ENCODE measurements at places on chromosomes 7 and 10.

GRCh38 chr10:105585753-105586152, 944.7 kb downstream of the SORCS3 start:
- no peak for DNase-seq

DNA sequence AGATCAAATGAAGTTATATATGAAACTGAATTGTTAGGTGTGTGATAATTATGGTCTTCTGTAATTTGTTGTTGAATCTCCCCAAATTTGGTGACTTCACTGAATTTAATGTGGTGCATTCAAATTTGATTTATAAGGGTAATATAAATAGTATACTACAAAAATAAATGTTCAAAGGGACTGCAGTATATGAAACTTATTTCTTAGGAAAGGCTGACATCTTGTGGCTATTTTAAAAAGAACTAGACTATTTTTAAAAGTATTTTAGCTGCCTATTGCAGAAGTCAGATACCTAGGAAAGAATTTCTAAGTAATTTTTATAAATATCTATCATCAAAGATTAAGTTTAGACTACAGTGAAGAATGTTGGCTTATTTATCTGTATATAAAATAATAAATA, 36.6 kb downstream of the ATRNL1 start:
- no peak for DNase-seq

DNA sequence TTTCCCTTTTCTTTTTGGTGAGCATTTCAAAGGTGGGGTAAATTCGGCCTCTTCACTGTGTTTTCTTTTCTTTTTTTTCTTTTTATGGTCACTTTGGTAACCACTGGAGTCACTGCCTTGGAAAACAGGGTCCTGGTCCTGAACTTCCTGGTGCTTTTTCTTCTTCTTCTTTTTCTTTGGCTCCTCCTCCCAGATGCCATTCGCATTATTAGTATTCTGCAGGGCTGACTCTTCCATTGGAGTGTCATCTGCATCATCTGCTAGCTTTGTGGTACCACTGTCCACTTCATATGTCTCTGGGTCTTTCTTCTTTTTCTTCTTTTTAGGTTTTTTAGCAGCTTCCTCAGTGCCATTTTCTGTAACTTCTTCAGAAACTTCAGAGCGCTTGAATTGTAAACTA, 10.5 kb downstream of the POLR1F start:
- no peak for DNase-seq

DNA sequence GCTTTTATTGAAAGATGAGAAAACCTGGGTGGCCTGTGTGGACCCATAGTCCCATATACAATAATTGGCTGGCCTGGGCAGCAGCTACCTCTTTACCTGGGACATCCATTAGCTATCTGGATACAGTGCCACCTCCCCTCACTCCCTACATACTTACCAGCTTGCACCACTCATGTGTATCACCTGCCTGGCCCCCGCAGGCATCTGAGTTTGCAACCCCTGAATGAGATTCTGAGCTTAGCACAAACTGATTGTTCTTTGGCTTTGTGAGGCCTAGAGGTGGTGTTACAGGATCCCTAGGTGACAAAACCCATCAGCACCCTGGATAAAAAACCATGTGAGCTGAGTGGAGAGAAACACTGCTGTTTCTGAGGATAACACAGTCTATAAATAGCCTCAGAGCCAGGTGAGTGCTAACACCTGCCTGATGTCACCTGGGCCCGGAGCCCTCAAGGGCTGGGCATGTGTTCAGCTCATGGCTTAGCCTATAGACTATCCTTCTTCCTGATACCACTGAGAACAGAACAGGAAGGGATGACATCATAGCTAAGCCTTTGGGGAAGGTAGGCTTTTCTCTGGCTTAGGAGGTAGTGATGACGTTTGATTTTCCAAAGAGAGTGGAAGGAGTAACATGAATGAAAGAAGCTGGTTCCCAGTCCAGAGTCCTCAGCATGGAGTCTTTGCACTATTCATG, 2.6 kb upstream of the PPIF start:
- DNase-seq = no peak

- no peak for DNase-seq
Observed at GRCh38 chr10:59222788-59223187, 46.3 kb downstream of the PHYHIPL start.

DNA sequence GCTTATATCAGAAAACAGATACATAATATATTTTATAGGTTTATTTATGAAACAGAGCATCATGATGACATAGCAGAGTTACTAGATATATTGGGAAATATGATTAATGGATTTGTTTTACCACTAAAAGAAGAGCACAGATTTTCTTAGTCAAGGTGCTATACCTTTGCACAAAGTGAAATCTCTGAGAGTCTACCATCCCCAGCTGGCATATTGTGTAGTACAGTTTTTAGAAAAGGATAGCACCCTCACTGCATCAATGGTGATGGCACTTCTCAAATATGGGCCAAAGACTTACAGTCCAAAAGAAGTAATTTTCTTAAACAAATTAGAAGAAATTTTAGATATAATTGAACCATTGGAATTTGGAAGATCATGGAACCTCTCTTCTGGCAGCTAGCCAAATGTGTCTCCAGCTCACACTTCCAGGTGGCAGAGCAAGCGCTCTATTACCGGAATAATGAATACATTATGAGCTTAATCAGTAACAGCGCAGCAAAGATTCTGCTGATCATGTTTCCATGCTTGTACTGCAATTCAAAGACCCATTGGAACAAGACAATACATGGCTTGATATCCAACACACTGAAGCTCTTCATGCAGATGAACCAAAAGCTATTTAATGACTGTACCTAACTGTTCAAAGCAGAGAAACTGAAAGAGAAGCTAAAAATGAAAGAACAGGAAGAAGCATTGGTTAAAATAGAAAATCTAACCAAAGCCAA, 21.9 kb upstream of the CREB3L2 start:
- no peak for DNase-seq
